ENCODE measurements at places on chromosomes 13 and 19.

DNA sequence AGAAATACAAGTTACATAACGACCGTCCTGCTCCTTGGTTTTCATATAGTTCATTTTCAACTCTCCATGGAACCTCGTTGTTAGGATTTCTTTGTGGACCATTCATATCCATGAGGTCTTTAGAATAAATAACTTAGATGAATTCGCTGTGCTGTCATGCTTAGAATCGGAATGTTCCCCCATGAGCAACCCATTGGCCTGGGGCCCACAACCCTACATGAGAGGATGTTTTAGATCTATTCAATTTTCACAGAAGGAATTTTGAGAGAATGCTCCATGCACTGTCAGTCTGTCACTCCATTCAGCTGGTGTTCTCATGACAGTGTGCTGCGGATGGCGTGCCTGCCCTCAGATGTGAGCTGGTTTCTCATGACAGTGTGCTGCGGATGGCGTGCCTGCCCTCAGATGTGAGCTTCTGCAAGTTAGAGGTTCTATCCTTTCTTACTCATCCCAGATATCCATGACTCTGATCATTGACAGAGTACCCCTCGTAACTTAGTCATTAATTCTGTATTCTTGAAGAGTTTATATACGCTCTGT is 1193.1 kb downstream of the EFNB2 start:
- DNase-seq = no peak

- DNase-seq = no peak
Observed at GRCh38 chr13:77316430-77316829, 10.5 kb downstream of the MYCBP2 start.

GRCh38 chr13:62299988-62300387 is 884.3 kb upstream of the PCDH20 start:
- no peak for DNase-seq

DNA sequence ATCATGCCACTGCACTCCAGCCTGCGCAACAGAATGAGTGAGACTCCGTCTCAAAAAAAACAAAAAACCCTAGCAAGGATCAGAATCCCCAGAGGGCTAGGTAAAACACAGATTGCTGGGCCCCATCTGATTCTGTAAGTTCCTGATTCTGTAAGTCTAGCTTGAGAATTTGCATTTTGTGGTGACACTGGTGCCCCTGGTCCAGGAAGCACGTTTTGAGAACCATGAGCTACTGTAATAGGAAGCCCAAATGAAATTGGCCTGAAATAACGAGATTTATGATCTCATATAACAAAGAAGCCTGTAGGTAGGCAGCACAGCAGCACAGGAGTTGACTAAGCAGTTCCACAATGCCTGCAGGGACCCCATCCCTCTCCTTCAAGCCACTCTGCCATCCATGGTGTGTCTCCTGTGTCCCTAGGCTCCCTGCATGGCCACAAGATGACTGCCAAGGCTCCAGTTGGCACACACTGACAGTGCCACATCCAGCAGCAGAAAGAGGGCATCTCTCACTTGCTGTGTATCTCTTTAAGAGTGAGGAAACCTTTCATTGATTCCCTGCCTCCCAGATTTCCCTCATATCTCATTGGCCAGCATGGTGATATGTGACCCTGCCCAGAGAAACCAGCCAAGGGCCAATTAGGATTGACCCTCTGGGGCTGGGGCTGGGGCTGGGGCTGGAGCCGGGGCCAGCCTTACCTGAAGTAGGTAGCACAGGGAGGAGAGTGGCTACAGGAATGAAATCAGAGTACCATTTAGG is 21.7 kb downstream of the SIPA1L3 start:
- DNase-seq = no peak

DNA sequence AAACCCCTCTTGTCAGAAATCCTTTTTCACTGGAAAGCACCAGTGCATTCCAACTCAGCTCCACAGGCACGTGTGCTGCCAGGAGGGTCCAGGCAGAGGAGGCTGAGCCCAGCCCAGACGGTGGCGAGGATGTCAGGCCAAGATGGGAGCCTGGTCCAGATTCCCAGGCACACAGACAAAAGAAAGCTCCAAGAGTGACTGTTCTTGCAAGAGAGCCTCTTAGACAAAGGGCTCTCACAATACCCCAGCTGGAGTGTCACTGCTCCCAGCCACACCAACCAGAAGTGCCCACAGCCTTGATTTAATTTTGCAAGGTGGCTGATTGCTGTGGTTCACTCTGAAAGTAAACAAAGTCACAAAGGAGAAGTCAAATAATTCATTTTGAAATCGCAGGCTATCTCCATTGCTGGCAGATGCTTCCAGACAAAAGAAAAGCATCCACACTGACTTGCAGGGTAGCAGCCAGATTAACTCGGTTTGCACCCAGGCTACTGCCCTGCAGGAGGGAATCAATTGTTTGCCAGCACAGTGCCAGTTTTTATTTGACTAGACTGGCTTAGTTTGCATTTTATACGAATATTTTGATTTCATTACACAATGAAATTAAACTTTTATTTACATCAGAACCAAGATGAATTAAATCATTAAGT is 95.1 kb downstream of the RAB20 start:
- DNase-seq = no peak

DNA sequence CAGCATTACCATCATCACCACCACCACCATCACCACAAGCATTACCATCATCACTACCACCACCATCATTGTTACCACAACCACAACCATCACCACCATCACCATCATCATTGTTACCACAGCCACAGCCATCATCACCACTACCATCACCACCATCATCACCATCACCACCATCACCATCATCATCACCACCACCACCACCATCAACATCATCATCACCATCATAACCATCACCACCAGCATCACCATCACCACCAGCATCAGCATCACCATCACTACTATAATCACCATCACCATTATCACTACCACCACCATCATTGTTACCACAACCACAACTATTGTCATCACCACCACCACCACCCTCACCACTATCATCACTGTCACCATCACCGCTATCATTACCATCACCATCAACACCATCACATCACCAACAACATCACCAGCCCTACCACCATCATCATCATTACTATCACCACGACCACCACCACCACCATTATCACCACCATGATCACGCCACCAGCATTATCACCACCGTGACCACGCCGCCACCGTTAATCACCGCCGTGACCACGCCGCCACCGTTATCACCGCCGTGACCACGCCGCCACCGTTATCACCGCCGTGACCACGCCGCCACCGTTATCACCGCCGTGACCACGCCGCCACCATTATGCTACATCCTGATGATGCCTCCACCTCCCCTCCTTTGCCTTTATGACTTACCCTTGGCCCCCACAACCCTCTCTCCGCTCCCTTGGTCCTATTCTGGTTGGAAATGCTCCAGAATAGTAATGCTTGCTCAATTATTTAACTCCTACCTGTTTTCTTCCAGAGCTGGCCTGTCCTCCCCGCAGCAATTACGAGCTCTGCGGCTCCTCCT is 10.0 kb upstream of the FXYD3 start:
- DNase-seq = no peak

DNA sequence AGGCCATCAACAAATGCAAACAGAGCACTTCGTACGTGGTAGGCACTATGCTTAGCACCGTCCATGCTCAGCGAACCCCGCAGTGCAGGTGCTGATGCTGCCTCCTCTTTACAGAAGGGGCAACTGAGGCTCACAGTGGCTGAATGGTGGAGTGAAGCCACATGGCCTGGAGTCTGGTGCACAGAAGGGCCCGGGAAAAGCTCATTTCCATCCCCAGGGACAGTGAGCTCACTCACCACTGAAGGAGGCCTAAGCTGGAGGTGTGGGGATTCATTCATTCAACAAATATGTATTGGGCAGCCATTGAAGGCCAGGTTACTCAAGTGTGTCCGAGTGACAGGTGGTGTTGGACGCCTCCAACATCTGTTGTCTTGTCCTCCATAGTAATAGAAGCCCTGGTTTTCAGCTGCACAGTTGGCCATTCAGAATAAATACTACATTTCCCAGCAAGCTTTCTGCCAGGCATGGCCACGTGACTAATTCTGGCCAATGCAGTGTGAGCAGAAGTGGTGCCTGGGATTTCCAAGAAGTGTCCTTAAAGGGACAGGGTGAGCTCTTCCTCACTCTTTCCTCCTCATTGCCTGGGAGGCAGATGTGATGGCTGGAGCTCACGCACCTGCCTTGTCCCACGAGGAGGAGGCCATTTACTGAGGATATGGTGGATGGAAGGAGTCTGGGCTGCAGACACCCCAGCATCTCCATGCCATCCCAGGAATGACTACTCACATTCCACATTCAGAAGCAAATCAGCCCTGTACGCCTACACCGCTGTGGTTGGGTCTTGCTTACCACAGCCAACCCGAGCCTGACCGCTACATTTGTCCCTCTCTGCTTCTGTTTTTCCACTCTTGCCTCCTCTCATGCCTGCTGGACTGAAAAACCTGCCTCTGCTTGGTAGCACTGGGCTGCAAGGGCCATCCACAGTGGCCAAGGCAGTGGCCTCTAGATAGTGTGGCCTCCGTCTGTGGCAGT is 2.3 kb upstream of the ZNRF4 start:
- no peak for DNase-seq

DNA sequence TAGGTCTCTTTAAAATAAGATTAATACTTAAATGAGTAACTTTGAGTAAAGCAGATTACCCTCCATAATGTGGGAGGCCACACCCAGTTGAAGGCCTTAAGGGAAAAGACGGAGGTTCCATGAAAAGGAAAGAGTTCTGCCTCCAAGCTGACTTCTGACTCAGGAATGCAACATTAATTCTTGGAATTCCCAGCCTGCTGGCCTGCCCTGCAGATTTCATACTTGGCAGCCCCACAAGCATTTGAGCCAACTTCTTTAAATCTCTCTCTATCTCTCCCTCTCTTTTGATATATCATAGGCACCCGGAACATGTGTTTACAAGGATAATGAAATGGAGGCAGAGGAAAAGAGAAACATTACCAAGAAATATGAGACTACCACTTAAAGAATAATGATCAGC is 902.3 kb upstream of the MIR17HG start:
- no peak for DNase-seq

DNA sequence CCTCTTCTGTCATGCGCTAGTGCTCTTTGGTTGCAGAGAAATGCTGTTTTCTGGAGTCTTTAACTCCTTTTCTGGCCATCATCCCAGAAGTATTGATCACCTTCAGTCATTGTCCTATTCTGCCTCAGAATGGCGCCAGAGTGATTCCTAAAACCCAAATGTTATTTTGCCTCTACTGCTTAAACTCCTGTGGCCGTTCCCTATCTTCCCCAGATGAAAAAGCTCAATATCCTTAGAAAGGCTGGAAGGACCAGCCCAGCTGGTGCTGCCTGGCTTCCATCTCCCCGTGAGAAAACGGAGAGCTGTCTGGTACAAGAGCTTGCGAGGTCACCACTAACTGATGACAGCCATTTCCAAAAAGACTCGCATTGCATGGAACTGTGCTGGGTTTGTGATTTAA is 179.1 kb downstream of the RBM26 start:
- DNase-seq = no peak

GRCh38 chr13:34452831-34453230 is 489.2 kb upstream of the NBEA start:
- DNase-seq = no peak

DNA sequence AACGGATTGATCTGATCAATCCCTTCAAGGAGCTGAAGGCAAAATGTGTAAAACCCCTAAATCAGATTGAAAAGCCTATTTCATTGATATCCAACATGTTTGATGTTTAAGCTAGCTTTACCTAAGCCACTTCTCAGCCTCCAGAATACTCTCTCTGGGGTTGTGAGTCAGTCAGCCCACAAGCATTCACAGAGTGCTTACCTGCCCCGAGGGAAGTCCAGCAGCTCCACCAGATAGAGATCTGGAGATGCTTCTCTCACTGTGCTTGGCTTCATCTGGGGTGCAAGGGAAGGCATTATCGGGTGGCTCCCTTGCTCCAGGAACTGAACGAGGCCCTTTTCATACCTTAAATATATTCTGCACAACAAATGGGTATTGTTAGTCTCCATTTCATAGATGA is 159.7 kb downstream of the OXGR1 start:
- DNase-seq = no peak

DNA sequence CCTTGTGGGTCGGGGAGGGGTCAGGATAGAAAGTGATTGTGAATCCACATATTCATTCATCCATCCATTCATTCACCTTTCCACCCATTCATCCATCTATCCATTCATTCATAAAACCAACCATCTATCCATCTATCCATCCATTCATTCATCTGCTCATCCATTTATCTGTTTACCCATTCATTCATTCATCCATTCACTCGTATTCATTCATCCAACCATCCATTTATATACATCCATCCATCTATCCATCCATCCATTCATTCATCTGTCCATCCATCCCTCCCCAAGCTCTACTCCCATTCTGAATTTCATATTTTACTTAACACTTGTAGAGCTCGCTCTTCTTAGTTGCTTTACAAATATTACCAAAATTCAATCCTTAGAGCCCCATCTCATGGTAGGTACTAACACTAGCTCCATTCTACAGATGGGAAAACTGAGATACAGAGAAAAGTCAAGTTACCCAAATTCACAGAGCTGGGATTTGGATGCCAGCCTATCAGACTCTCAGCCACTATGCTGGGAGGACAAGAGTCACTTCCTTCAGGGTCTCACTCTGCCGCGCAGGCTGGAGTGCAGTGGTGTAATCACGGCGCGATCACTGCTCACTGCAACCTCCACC is 37.6 kb downstream of the PIN1 start:
- no peak for DNase-seq

- no peak for DNase-seq
Observed at GRCh38 chr19:7729831-7730285, 2.1 kb downstream of the CLEC4G start.

- DNase-seq = no peak
Observed at GRCh38 chr19:47227352-47228167, 3.4 kb downstream of the BBC3 start.

GRCh38 chr13:99486996-99487395 is 14.3 kb upstream of the TM9SF2 start:
- no peak for DNase-seq

DNA sequence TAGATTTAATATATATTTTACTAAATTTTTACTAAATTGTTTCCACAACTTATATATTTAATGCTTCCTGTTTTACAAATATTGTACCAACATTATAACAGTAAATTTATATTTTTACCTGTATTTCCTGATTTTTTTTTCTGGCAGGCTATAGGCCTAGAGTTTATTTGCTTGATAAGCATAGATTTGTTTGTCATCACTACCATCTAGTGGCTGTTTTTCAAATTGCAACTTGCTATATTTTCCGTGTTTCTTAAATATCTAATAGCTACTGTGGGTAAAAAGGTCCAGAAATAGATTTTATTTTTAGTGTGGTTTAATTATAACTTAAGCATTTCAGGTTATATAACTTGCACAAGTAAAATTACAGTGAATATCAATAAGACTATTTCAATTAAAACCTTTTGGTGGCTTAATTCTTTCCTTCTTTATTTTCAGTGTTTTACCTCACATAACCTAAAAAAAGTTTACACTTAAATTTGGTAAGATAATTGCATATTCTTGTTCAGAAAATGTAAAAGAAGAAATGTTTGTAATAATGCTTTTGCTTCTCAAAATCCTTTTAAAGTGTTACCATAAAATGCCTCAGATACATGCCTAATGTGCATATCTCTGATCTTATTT is 60.6 kb downstream of the NDFIP2 start:
- no peak for DNase-seq

- DNase-seq = no peak
Observed at GRCh38 chr13:111474136-111475002, 153.9 kb downstream of the TEX29 start.

Data from activated naive CD4-positive, alpha-beta T cell treated with Interleukin-2 at 50 U/mL for 16 hours (primary cell).